ENCODE measurements at places on chromosomes 3 and 15. TPM values are rescaled to one million over a fixed set of nuclear protein-coding genes. Genes with fewer than 3 reads are reported as not detected.

KBTBD12 gene
- 1.4 TPM for total RNA-seq

GRCh38 chr3:61562721-61563312 lies 1.4 kb downstream of the PTPRG start:
- DNase-seq, result peak; percentile 77

C3orf80 gene
- total RNA-seq, result 0.63 TPM

DNA sequence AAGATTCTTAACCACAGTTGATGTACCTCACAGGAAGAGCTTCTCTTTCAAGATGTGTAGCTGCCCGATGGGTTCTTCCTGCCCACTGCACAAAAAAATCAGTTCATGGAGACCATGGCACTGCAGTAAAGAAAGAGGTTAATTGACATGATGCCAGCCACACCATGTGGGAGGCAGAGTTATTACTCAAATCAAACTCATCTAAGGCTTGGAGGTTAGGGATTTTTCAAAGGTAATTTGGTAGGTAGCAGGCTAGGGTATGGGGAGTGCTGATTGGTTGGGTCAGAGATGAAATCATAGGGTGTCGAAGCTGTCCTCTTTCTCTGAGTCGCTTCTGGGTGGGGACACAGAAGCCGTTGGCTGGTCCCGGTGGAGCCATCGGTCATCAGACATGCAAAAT lies 57.4 kb upstream of the BDH1 start:
- no peak for DNase-seq

DNA sequence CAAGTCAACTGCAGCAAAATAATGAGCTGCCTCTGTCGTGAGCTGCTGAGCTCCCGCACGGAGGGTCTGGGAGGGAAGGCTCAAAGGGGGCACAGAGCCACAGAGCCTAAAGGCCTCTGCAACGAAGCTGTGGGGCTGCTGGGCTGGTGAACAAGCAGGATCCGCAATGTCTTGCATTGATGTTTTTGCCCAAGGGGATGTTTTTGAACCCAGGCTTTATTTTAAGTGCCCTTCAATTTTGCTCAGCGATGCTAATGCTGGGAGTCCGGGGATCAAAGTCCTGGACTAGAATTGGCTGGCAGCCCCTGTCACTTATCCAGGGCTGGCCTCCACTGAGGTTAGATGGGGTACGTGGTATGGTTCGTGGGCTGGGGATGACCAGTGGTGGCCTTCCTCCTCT lies 240.0 kb downstream of the VPS13C start:
- DNase-seq, result no peak

GRCh38 chr15:99153026-99153535 lies 48.2 kb downstream of the SYNM start:
- DNase-seq, result no peak

PRSS50 gene
- 0.35 TPM for total RNA-seq

- no peak for DNase-seq
Observed at GRCh38 chr3:16865335-16865734, 19.4 kb upstream of the PLCL2 start.

DISP2 gene
- total RNA-seq, result 0.69 TPM

GRCh38 chr15:50127255-50127777 lies 8.3 kb upstream of the ATP8B4 start:
- DNase-seq, result no peak

GRCh38 chr3:106703524-106703923 lies 673.7 kb upstream of the CCDC54 start:
- no peak for DNase-seq

Data from kidney (tissue), 22 donors.